ENCODE measurements at places on chromosomes 6 and 20.

- no peak for DNase-seq
Observed at GRCh38 chr20:35821807-35822242, 50.0 kb downstream of the PHF20 start.

DNA sequence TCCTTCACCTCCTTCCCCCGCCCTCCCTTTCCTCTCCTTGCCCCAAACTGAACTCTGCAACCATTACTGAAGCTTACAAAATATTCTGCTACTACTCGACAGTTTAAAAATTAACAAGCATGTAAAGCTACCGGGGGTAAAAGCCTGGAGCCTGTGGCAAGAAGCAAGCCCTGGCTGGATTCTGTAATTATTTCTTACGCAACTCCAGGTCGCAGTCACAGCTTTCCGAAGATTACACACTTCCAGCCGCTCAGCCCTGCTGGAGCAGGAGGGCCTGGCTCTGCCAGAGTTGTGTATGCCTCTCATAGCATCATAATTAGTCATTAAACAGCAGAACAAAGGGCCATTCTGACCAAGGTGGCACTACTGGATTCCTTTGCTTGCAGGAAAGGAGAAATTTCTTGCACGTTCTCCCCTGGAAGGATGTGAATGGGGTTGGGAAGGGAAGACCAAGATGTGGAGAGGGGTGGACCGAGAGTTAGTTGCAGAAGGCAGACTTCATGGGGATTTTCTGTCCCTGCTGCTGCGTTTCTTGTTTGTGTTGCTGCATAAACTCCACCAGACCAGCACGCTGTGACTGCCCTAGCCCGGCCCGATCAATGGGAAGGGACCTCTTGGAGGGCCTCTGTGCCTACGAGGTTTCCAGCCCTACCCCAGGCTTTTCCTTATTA is 23.6 kb downstream of the FOXQ1 start:
- DNase-seq, result no peak

DNA sequence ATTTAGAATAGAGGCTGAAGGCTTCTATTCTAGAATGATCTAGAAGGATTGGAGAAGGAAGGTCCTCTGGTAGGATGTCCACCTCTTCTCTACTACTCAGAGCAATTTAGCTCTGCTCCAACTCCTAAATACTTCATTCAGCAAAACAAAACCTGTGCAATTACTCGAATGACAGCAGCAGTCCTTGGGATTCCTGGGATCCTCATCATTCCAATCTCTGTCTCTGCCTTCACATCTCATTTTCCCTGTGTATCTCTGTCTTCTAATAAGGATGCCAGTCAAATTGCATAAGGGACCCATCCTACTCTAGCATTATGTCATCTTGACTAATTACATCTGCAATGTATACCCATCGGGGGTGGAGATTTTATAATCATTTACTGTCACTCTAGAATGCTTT is 5.5 kb upstream of the AIG1 start:
- DNase-seq, result no peak

- no peak for DNase-seq
Observed at GRCh38 chr6:75201901-75202672, 3.8 kb downstream of the COL12A1 start.

DNA sequence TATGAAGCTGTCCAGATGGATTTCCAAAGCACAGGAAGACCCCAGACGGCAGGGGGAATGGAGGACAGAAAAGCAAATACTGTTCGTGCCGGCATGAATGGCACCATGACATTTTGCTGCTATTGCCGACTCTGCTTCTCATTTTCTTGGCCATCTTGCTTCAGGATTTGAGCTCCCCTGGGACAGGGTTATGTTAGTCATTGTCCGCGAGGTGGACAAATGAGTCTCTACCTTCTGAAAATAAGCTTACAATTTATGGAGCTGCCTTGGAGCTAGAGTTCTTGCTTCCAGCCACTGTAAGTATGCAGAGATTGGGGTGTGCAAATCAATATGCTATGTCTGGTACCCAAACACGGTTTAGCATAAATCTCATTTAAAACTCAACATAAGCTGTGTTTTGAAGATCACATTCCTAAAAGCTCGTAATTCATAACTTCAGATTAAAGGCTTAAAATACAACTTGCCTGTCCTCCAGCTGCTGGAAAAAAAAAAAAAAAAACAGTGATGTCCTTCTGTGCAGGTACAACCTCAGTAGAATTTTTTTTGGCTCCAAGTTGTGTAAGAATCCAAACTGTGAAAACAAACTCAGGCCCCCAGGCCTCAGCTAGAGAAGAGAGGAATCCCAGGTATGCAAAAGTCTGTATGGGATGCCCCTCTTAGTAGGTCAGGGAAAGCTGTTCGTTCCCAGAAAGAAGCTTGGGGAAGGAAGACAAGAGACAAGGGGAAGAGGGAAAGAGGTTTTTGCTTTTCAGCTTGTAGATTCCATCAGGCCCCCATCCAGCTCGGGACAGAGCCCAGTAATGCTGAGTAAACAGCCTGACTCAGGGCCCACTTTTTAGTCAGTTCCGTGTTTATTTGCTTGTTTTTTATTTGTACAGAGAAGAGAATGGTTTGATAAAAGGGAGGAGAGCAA is 184.2 kb upstream of the FOXA2 start:
- DNase-seq, result no peak

DNA sequence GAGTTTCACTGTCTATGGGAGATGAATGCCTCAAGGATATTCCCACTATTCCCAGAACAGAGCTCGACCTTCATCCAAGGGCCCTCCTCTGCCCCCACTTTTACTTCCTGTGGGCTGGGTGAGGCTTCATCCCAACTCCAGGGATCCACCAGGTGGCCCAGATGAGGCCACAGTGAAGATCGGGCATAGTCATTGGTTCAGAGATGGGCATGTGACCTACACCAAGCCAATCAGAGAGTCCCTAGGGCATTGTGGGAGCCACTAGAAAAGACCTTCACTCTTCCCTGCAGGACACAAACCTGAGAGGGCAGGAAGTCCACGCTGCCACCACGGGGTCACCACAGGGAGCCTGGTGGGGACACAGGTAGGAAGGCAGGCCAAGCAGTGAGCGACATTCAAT is 72.9 kb upstream of the SLC22A16 start:
- no peak for DNase-seq

DNA sequence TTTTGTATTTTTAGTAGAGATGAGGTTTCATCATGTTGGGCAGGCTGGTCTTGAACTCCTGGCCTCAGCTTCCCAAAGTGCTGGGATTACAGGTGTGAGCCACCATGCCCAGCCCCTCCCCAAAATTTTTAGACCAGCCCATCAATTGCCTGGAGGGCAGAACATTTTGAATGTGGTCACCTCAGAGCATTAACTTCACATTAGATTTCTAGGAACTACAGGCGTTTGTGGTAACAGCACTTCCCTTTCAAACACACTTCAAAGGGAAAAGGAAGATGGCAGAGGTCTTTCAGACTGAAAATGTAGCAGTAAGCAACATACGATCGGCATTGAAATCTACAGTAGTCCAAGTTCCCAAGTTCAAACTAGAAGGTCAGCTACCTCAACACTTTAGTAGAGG is 12.3 kb upstream of the SLA2 start:
- DNase-seq, result no peak

DNA sequence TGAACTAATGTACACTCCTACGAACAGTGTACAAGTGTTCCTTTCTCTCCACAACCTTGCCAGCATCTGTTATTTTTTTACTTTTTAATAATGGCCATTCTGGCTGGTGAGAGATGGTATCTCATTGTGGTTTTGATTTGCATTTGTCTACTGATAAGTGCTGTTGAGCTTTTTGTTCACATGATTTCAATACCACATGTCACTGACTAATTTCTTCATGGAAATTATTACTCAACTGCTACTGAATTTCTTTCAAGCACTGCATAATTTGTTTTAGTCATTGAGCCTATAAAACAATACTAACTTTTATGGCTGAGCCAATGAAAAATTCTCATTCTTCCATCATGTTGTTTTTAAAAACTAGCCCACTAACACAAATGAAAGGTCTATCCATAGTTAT is 115.4 kb downstream of the FRK start:
- no peak for DNase-seq

DNA sequence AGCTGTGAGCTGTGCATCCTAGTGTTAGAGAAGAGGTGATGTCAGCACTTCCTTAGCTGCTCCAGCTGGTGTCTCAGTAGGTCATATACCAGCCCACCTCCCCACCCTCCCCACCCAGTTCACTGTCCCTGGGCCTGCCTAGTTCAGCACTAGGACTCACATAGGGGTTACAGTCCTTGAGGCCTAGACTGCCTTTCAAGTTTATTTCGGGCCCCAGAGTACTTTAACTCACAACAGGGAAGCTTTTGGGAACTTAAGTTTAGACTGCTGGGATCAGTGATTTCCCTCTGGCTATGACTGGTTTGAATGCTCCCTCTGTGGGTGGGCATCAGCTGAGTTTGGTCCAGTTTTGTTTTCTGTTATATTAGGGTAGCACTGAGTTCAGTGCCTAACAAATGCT is 139.2 kb upstream of the MMS22L start:
- no peak for DNase-seq

- DNase-seq, result no peak
Observed at GRCh38 chr20:25464501-25465242, 57.2 kb downstream of the GINS1 start.

GRCh38 chr6:21305893-21306332 is 287.6 kb upstream of the SOX4 start:
- no peak for DNase-seq

DNA sequence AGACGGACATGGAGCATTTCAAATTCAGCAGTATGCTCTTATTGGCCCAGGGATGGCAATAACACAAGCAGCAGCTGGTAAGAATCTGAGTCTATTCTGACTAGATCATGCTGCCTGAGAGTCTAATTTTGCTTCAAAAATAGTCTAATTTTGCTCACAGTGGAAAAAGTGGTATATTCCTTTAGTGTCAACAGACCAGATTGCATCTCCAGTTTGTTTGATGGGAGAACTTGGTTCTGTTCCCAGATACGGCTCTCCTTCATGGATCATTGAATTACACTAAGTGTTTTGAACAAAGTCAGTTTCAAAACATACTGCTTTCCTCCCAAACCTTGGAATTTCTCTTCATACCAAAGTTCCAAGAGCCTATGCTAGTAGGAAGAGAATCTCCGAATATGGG is 586.1 kb downstream of the RNF144B start:
- DNase-seq, result no peak

DNA sequence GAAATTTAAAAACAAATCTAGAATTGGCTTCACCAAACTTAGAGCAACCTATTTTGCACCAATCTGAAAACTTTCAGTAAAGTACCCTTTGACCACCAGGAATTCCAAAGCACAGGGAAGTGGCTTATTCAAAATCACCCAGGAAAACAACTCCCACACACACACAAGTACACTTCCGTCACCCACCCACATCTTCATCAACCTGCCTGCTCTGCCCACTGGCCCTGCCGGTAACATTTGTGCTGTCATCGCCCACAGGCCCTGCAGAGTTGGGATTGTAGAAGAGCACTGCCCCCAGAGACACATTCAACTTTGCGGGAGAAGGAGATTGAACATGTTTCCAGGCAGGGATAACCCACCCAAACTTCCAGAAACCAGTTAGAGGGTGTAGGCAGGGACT is 19.3 kb upstream of the SCML4 start:
- no peak for DNase-seq

- DNase-seq, result no peak
Observed at GRCh38 chr6:144583614-144583954, 298.4 kb downstream of the UTRN start.

DNA sequence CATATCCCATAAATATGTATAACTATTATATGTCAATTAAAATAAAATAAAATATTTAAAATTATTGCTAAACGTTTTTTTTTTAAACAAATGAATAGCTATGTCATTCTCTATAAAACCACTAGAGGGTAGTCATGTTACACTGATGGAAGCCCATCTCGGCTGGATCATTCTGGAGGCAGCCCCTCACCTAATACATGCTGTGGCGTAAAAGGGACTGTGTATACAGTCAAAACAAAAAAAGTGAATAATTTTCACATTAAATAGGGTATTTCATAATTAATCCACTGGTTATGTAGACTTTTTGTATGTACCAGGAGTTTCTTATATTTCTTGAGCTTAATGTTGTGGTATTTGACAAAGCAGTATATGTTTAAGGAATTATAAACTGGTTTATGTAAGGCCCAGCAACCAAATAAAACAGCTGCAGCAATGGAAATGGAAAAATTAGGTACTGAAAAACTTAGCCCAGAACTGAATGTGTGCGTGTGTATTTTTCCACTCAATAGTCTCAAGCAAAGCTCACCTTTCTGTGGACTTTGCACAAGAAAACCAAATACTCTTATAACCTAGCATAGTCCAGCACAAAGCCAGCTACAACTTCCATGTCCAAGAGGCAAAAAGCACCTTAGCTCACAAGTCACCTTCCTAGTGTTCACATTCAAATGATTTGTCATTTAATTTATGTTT is 81.7 kb downstream of the COL9A1 start:
- no peak for DNase-seq
